ENCODE measurements at places on chromosomes 4 and X. TPM values are rescaled to one million over a fixed set of nuclear protein-coding genes. Genes with fewer than 3 reads are reported as not detected.

GRCh38 chr4:35559559-35560365 lies 684.6 kb downstream of the ARAP2 start:
- H3K4me1 ChIP-seq: no peaks in the 10 kb centered on the region
- no peak for DNase-seq
- H3K27ac ChIP-seq: no peak overlapping the region
- no peaks in the 10 kb centered on the region for H3K27me3 ChIP-seq

DNA sequence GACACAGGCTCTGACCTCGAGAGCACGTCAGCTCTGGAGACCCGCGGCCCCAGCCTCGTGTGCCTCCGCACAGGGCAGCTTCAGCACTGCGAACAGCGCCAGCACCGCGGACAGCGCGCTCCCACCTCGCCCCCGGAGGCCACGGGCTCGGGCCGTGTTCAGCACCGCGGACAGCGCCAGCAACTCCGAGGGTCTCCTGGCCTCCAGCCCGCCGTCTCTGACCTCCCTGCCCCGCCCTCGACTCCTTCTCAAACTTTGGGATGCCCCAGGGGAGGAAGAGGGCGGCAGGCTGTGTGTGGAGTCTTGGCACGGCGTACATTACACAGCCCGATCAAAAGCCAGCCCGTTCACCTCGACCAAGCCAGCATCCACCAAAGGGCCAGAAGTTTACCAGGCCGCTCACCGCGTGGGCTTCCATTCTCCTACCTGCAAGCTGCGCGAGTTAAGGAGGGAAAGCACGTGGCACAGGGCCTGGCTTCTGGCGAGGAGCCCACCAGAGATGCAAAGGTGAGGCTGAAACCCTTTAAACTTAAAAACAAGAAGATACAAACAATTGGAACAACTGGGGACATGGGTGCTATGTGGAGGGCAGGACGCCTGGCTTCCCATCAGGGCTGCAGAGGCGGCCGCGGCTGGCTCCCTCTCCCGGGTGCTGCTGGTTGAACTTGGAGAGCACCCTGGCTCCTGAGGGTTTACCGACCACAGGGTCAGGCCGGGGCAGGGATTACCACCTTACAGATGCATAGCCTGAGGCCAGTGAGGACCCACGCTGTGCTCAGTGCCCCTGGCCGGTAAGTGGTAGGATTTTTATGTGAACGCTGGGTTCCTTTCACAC lies 4.5 kb upstream of the NKX1-1 start:
- H3K27me3 ChIP-seq: peaks cover 34% of the 10 kb centered on the region
- no peaks in the 10 kb centered on the region for H3K4me1 ChIP-seq
- H3K36me3 ChIP-seq: no peaks in the 10 kb centered on the region
- DNase-seq: peak; percentile 29
- H3K27ac ChIP-seq: no peak overlapping the region

GRCh38 chrX:16528620-16529019 lies 121.3 kb upstream of the S100G start:
- DNase-seq: no peak
- no peaks in the 10 kb centered on the region for H3K27me3 ChIP-seq

DNA sequence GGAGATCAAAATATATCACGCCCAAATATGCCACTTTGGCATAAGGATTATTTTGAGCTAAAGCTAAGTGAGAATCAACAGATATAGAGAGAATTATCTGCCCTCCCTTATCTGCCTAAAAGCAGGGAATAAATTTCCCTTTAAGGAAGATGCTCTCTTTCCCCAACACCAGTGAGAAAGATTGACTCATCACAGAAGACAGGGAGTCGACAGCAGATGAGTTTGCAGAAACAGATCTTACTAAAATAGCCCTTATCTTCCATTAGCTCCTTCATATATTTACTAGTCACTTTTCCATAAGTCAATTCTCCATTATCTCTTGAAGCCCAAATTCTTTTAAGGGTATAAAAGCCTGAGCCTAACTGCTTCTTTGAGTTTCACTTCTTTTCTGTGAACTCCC lies 156.6 kb downstream of the CAMK2D start:
- no peaks in the 10 kb centered on the region for H3K36me3 ChIP-seq
- H3K4me1 ChIP-seq: no peaks in the 10 kb centered on the region
- DNase-seq: no peak
- H3K4me3 ChIP-seq: no peak overlapping the region

DNA sequence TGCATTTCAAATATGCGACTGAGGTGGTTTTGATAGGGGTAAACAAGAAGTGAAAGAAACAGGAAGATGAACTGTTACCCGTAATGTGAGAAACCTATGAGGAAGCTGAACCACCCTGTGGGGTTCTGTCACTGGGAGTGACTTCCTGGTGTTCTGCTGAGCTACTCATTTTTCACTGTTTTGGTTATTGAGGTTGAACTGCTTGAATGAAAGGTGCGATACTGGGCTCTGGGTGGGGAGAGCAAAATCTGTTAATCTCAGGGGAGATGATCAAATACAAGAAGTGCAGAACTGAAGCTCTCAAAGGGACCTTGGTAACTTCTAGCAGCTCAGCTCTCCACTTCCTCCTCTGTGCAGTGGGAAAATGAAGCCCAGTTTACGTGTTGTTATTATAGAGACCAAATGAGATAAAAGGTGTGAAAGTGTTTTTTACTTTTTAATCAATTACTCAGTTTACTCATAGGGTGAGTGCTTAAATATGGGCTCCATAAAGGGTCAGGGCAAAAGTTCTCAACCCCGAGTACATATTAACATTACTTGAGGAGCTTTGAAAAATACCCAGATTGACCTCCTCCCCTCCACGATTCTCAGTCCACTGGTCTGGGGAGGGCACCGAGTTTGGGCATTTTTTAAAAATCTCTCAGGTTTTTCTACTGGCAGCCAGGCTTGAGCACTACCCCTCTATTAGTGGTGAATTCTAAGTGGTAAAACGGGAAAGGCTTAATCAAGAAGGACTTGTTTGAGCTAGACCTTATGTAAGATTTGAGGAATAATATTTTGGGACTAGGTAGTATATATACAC lies 66.7 kb downstream of the COQ2 start:
- no peak overlapping the region for H3K4me3 ChIP-seq
- H3K36me3 ChIP-seq: no peaks in the 10 kb centered on the region
- H3K4me1 ChIP-seq: peaks cover 18% of the 10 kb centered on the region
- peak overlapping the region; percentile 33 for H3K27ac ChIP-seq
- H3K27me3 ChIP-seq: no peaks in the 10 kb centered on the region
- peak; percentile 65 for DNase-seq

DNA sequence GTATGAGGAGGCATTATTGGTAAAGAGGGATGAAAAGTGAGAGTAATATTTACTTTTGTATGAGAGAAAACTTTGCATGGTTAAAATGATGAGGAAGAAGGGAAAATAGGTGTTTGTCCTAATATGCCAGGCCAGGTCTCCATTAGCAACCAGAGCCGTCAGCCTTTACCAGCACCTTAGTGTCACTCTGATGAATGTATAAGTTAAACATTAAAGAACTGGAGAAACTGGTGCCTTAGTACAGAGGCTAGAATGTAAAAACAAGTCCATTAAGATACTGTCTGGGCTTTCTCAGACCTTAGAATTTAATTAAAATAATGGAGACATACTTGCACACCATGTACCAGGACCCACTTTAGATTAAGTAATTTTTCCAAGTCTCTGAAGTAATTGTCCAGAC lies 222.3 kb downstream of the FAM47A start:
- H3K27me3 ChIP-seq: no peaks in the 10 kb centered on the region
- no peak for DNase-seq
- H3K36me3 ChIP-seq: no peaks in the 10 kb centered on the region
- no peak overlapping the region for H3K4me3 ChIP-seq
- no peak overlapping the region for H3K27ac ChIP-seq

GRCh38 chrX:135477576-135477975 lies 42.9 kb upstream of the INTS6L start:
- no peak overlapping the region for H3K4me3 ChIP-seq
- H3K27ac ChIP-seq: no peak overlapping the region
- no peaks in the 10 kb centered on the region for H3K36me3 ChIP-seq
- H3K4me1 ChIP-seq: no peaks in the 10 kb centered on the region

- H3K27me3 ChIP-seq: no peaks in the 10 kb centered on the region
- no peaks in the 10 kb centered on the region for H3K4me1 ChIP-seq
- no peaks in the 10 kb centered on the region for H3K36me3 ChIP-seq
Measured at GRCh38 chr4:172480471-172480870, 667.3 kb downstream of the GALNTL6 start.

- DNase-seq: no peak
- no peaks in the 10 kb centered on the region for H3K4me1 ChIP-seq
- H3K36me3 ChIP-seq: no peaks in the 10 kb centered on the region
- no peaks in the 10 kb centered on the region for H3K27me3 ChIP-seq
Measured at GRCh38 chrX:119189595-119189994, 46.5 kb upstream of the PGRMC1 start.

- no peaks in the 10 kb centered on the region for H3K36me3 ChIP-seq
- DNase-seq: no peak
- H3K27me3 ChIP-seq: no peaks in the 10 kb centered on the region
- peak overlapping the region; percentile 59 for H3K4me3 ChIP-seq
- H3K27ac ChIP-seq: no peak overlapping the region
Measured at GRCh38 chr4:110623718-110624397, 981 bp upstream of the PITX2 start.

GRCh38 chrX:12139934-12140611 lies 1.8 kb downstream of the FRMPD4 start:
- DNase-seq: no peak
- H3K27ac ChIP-seq: no peak overlapping the region
- no peaks in the 10 kb centered on the region for H3K4me1 ChIP-seq
- H3K36me3 ChIP-seq: no peaks in the 10 kb centered on the region

DNA sequence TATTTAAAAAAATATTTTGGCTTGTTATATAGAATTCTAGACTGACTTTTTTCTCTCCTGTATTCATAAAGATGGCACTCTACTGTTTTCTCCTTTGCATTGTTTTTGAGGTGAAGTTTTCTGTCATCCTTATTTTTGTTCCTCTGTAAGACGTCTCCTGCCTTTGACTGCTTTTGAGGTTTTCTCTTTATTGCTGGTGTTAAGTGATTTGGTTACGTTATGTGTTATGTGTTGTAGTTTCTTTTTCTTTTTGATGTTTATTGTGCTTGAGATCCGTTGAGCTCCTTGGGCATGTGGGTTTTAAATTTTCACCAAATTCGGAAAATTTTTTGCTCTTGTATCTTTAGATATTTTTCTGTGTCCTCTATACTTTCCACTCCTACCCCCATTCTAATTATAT lies 50.0 kb downstream of the KDM6A start:
- H3K4me3 ChIP-seq: no peak overlapping the region
- no peaks in the 10 kb centered on the region for H3K4me1 ChIP-seq
- H3K27ac ChIP-seq: no peak overlapping the region
- H3K36me3 ChIP-seq: no peaks in the 10 kb centered on the region

- H3K36me3 ChIP-seq: no peaks in the 10 kb centered on the region
- no peak for DNase-seq
- no peak overlapping the region for H3K4me3 ChIP-seq
- H3K27ac ChIP-seq: no peak overlapping the region
- H3K4me1 ChIP-seq: no peaks in the 10 kb centered on the region
- H3K27me3 ChIP-seq: no peaks in the 10 kb centered on the region
Measured at GRCh38 chr4:4417886-4418285, 31.0 kb downstream of the NSG1 start.

DNA sequence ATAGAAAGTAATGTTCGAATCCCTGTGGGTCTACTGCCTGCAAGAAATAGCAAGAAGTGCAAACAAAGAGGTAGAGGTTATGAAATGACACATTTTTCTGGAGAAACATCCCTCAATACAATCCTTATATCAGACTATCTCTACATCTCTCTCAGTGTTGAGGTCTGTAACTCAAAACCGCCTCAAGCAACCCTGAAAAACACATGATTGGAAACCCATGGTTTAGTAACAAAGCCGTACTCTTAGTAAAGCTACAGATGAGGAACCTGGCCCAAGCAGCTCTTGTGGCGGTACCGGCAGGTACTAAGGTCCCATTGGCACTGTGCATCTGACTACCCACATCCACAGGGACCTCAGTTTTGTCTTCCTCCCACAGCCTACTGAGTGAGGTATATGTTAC lies 53.9 kb downstream of the IRF2 start:
- no peak overlapping the region for H3K4me3 ChIP-seq
- H3K27me3 ChIP-seq: no peaks in the 10 kb centered on the region
- H3K4me1 ChIP-seq: peaks cover 16% of the 10 kb centered on the region
- DNase-seq: no peak
- no peak overlapping the region for H3K27ac ChIP-seq

DNA sequence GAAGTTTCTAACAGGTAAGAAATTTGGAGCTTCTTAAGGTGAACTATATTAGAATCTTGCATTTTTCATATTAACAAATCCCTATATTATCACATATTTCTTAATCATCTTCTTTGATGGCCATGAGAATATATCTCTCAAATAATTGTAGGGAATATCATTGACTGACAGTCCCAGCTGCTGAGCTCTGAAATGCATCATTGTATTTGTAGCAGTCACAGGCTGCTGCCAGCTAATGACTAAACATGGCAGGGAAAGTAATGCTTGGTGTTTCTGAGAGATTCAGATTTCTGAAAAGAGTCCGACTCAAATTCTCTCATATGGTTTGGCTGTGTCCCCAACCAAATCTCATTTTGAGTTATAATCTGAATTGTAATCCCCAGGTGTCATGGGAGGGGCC lies 171.9 kb downstream of the TRAM1L1 start:
- H3K4me3 ChIP-seq: no peak overlapping the region
- DNase-seq: no peak
- no peaks in the 10 kb centered on the region for H3K27me3 ChIP-seq

DNA sequence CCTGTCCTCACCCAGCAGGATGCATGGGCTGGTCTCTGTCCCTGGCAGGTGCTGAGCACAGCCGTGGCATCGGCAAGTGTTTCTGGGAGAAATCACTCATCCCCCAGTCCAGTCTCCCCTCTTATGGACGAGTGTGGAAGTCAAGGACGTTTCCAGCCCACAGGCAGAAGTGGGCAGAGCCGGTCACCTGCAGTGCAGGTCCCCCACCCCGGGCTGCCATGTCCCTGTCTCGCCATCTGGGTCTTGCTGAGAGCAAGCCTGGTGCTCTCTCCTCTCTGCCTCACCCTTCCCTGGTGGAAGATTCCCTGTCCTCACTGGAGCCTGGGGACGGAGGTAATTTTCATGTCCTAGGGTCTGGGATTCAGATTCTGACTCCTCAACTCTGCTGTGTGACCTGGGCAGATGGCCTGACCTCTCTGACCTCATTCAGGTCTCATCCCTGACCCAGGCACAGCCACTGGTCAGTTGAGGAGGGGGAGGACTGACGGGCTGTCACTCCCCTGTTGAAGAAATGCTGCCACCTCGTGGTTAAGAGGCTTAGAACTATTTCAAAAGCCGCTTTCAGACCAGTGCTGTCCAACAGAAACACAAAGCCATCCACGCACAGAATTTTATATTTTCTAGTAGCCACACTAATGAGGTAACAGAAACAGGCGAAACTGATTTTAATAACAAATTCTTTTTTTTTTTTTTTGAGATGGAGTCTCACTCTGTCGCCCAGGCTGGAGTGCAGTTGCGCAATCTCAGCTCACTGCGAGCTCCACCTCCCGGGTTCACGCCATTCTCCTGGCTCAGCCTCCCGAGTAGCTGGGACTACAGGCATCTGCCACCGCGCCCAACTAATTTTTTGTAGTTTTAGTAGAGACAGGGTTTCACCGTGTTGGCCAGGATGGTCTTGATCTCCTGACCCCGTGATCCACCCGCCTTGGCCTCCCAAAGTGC lies 1.8 kb downstream of the CPZ start:
- H3K4me1 ChIP-seq: peaks cover 6% of the 10 kb centered on the region
- no peak overlapping the region for H3K27ac ChIP-seq
- H3K4me3 ChIP-seq: no peak overlapping the region
- DNase-seq: peak; percentile 54
- no peaks in the 10 kb centered on the region for H3K27me3 ChIP-seq

CXCL10 gene
- total RNA-seq: not detected

MGAT4D gene
- not detected for total RNA-seq

TSPAN7 gene
- total RNA-seq: not detected

TCEAL3 gene
- total RNA-seq: 11.7 TPM

MAGEB2 gene
- not detected for total RNA-seq

GLUD2 gene
- 0.30 TPM for total RNA-seq

DTHD1 gene
- not detected for total RNA-seq

MAP7D2 gene
- not detected for total RNA-seq

SERTM2 gene
- total RNA-seq: not detected

TCEAL6 gene
- not detected for total RNA-seq

SPANXB1 gene
- 31.4 TPM for total RNA-seq

GAGE12C gene
- total RNA-seq: not detected

PAGE3 gene
- not detected for total RNA-seq
